ENCODE measurements at places on chromosomes 6 and 20.

DNA sequence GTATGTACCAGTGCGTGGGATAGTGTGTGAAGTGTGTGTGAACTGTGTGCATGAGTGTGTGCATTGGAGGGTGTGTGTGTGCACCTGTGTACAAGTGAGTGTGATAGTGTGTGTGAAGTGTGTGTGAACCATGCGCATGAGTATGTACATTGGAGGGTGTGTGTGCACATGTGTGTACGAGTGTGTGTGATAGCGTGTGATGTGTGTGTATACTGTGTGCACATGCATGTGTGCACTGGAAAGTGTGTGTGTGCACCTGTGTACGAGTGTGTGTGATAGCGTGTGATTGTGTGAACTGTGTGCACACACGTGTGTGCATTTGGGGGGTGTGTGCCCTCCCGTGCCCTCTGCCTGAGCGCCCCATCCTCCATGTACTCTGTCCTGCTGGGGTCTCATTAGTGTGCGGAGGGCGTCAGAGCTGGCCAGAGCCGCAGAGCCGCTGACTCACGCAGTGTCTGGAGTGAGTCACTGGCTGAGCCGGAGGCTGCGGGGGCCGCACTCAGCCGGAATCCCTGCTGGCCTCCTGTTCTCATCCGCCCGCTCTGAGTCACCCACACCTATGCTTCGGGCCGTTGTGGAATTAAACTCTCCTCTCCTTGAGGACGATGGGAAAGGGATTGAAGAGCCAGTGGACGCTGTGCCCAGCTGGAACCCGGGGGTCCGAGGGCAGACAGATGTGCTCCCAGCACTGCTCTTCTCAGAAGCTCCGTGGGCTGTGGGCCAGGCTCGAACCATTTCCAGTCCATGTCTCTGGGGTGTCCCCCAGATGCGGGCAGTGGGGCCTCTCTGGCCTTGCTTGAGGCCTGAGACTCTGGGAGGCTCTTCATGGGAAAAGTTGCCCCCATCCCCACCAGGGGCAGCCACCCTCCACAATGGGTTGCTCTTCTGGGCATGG lies 27.3 kb upstream of the STX16 start:
- peak; percentile 95 for DNase-seq

- DNase-seq = no peak
Measured at GRCh38 chr20:60071965-60072364, 113.7 kb downstream of the CDH26 start.

DNA sequence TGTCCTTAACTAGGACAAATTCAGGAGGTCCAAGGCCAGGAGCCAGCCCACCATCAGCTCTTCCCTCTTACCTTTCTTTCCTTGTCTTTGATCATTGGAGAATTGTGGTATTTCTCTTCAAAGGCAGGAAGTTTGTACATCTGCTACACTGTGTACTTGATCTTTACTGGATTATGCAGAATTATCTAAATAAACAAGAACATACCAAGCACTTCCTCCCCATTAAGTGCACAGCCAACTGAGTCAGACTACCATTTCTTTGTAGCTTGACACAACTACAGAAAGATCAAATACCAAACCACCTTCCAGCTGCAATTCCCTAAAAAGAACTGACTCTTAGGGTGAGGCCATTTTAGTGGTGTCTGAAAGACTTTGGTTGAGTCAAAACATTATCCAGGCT lies 195.1 kb downstream of the HDGFL1 start:
- peak; percentile 18 for DNase-seq

- DNase-seq = no peak
Measured at GRCh38 chr6:76043690-76044089, 28.8 kb downstream of the IMPG1 start.

- no peak for DNase-seq
Measured at GRCh38 chr20:51480507-51481270, 61.8 kb downstream of the NFATC2 start.

DNA sequence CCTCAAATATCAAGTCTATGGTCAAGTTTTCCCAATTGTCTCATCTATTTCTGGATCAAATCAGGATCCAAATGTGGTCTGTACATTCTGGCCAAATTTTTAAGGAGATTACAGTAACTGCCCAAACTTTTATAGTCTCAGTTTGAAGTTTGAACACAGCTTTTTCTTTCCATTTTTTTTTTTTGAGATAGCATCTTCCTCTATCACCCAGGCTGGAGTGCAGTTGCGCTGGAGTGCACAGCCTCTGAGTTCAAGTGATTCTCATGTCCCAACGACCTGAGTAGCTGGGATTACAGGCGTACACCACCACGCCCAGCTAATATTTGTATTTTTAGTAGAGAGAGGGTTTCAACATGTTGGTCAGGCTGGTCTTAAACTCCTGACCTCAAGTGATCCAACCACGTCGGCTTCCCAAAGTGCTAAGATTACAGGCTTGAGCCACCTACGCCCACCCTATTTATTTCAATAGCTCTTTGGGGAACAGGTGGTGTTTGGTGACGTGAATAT lies 84.9 kb upstream of the CARMIL1 start:
- DNase-seq = no peak

DNA sequence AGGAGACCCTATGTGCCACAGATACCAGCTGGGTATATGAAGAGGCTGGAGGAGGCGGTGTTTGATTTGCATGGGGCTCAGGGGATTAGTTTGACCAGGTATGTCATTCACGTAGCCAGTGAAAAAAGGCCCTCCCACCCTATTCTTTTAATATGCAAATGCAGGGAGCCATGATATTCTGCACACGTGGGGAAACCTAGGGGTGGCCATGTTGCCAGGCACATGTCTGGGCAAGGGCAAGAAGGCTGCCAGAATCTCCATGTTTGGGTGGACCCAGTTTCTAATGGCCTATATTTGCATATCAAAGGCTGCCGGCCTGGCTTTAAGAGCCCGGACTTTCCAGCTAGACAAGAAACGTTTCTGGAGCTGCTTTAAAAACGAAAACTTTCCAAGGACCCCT lies 60.4 kb downstream of the SOX4 start:
- no peak for DNase-seq

GRCh38 chr6:152720974-152721373 lies 23.3 kb downstream of the MYCT1 start:
- no peak for DNase-seq

- DNase-seq = no peak
Measured at GRCh38 chr20:50214226-50215024, 23.8 kb downstream of the CEBPB start.

DNA sequence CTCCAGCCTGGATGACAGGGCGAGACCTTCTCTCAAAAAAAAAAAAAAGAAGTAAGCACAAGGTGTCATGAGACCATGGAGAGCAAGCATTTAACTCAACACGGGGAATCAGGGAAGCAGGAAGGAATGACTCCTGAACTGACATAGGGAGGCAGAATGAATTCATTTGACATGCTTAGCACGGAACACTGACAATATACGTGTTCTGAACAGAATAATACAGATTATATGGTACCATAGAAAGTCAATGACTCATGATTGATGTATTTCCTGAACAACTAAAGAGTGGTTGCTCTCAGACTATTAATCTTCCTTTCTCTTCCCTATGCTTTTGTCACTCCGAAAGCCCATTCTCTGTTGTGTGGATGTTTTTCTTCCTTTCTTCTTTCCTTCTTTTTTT lies 20.7 kb upstream of the ASIP start:
- DNase-seq = peak; percentile 63

DNA sequence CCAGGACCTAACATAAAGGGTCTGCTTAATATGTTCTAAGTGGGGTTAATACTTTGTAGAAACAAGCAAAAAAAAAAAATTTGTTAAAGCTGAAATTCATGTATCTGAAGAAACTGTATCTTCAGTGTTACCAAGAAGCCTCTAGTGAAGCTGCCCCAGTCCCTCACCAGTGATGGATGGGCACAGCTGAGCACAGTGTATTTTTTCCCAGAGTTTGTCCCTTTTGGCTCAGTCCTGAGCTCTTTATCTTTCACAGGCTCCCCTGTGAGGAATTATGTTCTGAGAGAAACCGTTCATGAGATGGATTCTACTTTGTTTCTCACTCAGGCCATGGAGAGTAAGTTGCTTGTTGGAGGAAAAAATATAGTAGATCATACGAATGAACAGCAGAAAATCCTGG lies 38.4 kb downstream of the KIF3B start:
- no peak for DNase-seq

DNA sequence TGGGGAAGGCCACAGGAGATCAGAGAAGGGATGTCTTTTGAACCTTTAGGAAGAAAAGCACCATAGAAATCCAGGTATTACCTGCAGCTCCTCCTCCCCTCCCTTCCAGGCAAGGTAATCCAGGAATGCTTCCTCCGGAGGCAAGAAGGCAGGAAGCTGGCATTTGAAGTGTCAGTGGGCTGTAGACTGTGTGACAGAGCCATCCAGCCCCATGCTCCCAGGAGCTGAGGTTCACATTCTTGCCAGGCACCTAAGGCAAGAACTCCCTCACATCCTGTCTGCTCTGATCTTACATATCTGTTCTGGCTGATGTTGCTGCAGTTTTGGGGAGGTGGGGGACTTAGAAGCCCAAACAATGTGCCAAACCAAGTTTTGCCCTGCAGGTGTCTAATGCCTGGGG lies 27.8 kb upstream of the SCUBE3 start:
- no peak for DNase-seq

- DNase-seq = no peak
Measured at GRCh38 chr6:33914645-33915044, 110.8 kb upstream of the MLN start.

DNA sequence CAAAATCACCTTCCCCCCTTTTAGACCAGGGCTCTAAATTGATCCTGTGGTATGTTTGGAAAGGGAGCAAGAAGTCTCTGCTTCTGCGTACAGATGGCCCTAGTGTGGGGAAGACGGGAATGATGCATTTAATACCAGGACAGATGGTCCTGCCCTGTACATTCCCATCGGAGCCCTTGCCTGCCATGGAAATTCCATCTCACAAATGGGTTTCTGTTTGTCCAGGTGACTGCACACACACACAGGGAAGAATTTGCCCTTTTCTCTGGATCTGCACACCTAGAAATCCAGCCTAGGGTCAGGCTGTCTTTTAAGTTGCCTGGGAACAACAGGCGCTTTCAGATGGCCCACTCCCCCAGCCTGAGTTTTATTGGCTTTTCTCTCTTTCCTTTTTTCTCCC lies 1.3 kb downstream of the MAS1 start:
- no peak for DNase-seq

DNA sequence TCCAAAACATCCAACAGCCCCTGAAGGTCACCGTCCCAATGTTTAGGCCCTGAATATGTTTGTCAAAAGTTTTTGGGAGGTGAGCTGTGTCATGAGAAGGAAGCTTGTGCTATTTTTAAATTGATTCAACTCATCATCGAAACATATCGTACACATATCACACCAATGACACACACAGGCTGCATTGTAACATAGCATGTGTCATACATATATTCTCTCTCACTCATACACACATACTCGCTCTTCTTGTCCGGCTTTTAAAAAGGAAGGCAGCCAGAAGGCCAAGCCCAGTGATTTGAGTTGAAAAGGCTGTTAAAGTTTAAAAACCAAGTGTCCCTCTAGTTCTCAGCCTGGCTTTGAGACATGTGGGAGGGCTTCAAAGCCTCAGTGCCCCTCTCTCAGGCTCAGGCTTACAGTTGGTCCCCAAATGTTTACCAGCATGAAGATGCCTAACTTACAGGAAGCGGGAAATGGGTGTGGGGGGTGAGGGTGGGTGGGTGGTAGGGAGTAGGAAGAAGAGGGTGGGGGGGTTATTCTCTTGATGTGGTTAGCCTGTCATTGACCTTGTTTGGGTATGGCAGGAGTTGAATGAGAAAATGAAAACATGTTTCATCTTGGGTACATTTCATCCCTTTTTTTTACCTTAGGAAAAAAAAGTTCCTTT lies 3.3 kb upstream of the PRDM1 start:
- DNase-seq = peak; percentile 10

DNA sequence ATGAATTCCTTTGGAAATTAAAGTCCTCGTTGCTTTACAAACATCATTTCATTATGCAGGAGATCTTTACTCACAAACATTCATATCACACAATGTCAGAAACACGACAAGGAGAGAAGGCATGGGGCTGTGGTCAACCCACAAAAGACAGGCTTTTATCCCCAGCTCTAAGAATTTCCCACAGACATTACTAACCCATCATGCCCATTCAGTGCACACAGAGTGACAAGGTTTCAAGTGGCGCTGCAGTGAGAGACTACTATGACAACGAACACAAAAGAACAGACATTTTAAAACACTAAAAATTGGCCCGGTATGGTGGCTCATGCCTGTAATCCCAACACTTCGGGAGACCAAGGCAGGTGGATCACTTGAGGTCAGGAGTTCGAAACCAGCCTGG lies 579.8 kb upstream of the AGPAT4 start:
- DNase-seq = no peak

DNA sequence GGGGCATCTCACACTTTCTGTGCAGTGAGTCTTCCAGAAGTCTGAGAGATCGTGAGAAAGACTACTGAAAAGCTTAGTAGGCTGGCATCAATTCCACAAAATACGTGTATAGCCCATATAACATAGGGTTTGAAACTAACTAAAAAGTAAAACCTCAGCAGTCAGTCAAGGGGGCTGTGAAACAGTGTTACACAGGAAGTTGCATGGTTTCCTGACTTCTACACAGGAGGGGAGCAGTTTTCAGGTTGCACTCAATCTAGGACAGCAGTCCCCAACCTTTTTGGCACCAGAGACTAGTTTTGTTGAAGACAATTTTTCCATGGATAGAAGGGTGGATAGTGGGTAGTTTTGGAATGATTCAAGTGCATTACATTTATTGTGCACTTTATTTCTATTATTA lies 4.7 kb upstream of the LY86 start:
- no peak for DNase-seq

GRCh38 chr6:43009124-43009523 lies 4.6 kb downstream of the MEA1 start:
- DNase-seq = no peak

GRCh38 chr6:16338577-16339264 lies 100.3 kb downstream of the GMPR start:
- peak; percentile 88 for DNase-seq

- DNase-seq = no peak
Measured at GRCh38 chr6:126335210-126335609, 4.7 kb upstream of the CENPW start.

GRCh38 chr6:162907876-162908481 lies 180.2 kb downstream of the PACRG start:
- DNase-seq = no peak

DNA sequence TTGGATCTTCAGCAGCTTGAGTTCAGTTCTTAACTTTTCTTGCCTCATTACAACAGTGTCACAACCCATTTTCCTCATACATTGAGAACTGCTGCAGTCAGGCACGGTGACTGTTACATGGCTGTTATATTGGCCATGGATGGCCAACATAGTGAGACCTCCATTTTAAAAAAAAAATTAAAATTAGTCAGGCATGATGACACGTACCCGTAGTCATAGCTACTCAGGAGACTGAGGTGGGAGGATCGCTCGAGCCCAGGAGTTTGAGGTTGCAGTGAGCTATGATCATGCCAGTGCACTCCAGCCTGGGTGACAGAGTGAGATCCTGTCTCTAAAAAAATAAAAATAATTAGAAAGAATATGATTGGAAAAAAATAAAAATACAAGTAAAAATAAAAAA lies 9.9 kb upstream of the MMP24 start:
- DNase-seq = no peak

DNA sequence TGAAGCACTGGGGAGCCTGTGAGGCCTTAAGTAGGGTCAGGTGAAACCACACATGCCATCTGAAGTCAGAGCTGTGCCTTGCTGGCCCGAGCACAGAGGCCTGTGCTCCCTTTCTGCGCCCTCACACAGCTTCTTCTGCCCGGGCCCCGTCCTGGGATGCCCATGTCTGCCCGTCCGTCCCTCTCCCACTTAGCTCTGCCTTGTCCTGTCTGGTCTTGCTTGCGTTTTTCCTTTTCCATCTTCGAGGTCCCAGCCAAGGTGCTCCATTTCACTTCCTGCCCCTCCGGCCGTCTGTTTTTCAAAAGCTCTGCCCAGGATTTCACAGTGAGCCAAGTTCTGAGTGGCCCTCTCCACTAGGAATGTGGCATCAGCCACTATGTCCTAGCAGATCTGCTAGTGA lies 45.6 kb downstream of the PYGB start:
- no peak for DNase-seq
